SK-N-DZ (cell line): ENCODE measurements at places on chromosomes 3 and 15.

DNA sequence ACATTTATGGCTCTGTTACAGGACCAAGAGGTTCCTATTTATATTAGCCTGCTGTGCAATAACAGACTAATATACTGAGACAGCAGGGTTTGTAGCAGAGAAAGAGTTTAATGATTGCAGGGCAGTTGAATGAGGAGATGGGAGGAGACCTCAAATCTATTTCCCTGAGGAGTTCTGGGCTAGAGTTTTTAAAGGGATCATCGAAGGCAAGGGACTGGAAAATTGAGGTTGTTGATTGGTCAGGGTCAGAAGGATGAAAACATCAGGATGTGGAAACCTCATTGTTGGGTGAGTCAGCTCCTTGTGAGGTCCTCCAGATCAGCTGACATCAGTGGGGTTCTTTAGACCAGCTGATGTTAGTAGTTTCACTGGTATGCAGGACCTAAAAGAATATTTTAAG is 60.6 kb upstream of the GOLGA8B start:
- no peak for DNase-seq

DNA sequence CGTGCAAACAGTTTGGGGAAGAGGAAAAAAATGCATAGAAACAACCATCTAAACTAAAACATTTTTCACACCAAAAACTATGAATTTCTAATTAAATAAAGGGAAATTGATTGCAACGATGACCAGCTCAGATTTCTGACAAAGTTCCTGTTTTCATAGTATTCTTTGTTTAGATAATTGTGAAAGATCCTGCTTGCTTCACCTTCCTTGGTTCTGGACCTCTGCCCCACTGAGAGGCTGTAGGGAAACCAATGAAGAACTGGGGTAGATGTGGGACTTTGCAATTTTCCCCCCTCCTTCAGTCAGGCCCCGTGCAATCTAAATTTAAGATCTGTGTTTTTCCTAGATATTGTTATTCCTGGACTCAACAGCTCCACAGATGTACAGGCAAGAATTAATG is 13.8 kb upstream of the TEX264 start:
- DNase-seq = no peak

DNA sequence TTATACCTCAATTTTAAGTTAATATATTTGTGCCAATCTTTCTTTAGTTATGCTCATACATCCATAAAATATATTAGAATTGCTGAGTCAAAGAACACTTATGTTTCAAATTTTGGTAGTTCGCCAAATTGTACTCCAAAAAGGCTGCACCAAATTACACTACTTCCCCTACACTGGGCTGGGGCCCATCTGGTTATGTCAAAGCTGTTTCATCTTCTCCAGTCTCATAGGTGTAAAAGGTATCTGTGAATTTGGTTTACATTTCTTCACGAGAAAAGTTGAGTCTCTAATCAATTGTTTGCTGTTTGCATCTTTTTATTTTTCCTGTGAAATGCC is 706 bp downstream of the FSIP1 start:
- DNase-seq = no peak

- DNase-seq = peak; percentile 41
Observed at GRCh38 chr3:194632809-194633348, 340 bp downstream of the TMEM44 start.

- DNase-seq = no peak
Observed at GRCh38 chr15:50764461-50765194, 878 bp downstream of the SPPL2A start.

DNA sequence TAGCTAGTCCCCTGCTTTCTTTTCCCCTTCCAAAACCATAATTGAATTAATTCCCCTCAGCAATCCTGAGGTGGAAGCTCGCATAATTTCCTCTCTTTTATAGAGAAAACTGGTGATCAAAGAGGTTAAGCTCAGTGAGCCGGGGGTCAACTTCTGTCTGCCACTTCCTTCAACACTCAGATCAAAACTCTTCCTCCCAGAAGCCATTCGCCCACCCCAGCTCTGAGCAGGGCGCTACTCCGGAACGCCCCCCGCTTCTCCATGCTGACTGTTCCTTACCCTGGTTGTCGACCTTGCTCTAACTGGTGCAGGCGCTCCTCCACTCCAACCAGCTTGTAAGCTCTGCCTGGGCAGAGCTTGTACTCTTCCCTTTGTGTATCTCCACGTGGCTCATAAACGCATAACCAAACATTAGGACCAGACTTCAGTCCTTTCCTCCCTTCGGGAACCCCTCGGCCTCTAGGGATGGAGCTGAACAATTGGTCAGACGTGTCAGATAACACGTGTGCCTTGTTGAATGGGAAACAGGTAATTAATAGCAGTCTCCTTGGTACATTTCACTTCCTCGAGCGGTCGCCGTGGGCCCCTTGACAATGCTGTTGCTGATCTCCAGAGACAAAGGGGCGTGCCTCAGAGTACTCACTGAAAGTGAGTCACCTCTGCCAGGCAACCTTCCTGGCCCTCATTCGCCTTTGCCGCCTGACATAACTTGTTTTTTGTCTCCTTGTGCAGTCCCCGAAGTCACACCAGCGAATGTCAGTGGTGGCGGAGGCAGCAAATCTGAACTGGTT is 71.8 kb downstream of the IL5RA start:
- DNase-seq = no peak
